ENCODE measurements at places on chromosomes 1 and 21. TPM values are rescaled to one million over a fixed set of nuclear protein-coding genes. Genes with fewer than 3 reads are reported as not detected.

Gene FAM177B
- 0.08 TPM for polyA plus RNA-seq

Gene ASB17
- not detected for polyA plus RNA-seq

Gene ZBTB8A
- polyA plus RNA-seq: 11.9 TPM

Gene NMNAT2
- 55.6 TPM for polyA plus RNA-seq

Gene DMRTA2
- polyA plus RNA-seq: not detected

Gene PHACTR4
- 40.2 TPM for polyA plus RNA-seq

Gene NKAIN1
- 56.5 TPM for polyA plus RNA-seq

Gene TAS1R1
- polyA plus RNA-seq: 0.47 TPM

Gene SH3BGR
- 8.0 TPM for polyA plus RNA-seq

Gene HNRNPCL1
- not detected for polyA plus RNA-seq

Gene HHIPL2
- polyA plus RNA-seq: 2.0 TPM

Gene HEATR1
- 15.7 TPM for polyA plus RNA-seq

Gene RUNX1
- 4.0 TPM for polyA plus RNA-seq

Gene C1orf167
- polyA plus RNA-seq: not detected

Gene RPTN
- not detected for polyA plus RNA-seq

Gene SFN
- not detected for polyA plus RNA-seq

Gene JAK1
- 105 TPM for polyA plus RNA-seq

Gene CD1D
- polyA plus RNA-seq: 0.90 TPM

Gene EDARADD
- 2.1 TPM for polyA plus RNA-seq

Gene CFHR4
- polyA plus RNA-seq: not detected

Gene IGSF9
- polyA plus RNA-seq: 4.9 TPM

Gene FAM78B
- 19.9 TPM for polyA plus RNA-seq

Gene PGLYRP3
- polyA plus RNA-seq: not detected

Gene HCRTR1
- polyA plus RNA-seq: 6.5 TPM

Gene SPATC1L
- polyA plus RNA-seq: 32.3 TPM

Gene AADACL3
- polyA plus RNA-seq: not detected

Gene KCND3
- polyA plus RNA-seq: 26.2 TPM

Gene GABRD
- 5.2 TPM for polyA plus RNA-seq

Gene PRR9
- not detected for polyA plus RNA-seq

Gene CFAP107
- 7.5 TPM for polyA plus RNA-seq

Gene ZNF362
- polyA plus RNA-seq: 61.5 TPM

Gene KRTAP10-4
- polyA plus RNA-seq: not detected

Gene KCNT2
- 11.2 TPM for polyA plus RNA-seq

Gene IQGAP3
- polyA plus RNA-seq: 6.8 TPM

Gene OR2L3
- polyA plus RNA-seq: 0.24 TPM

Gene ENSA
- polyA plus RNA-seq: 179 TPM

Gene SAMD13
- polyA plus RNA-seq: 6.1 TPM

Gene FCER1A
- polyA plus RNA-seq: not detected

Gene KIF17
- 12.6 TPM for polyA plus RNA-seq

Gene PLEKHO1
- 102 TPM for polyA plus RNA-seq

Gene INAVA
- 19.5 TPM for polyA plus RNA-seq
